ENCODE measurements at places on chromosomes 5 and 9.

GRCh38 chr5:170986598-170986997, 124.8 kb downstream of the RANBP17 start:
- DNase-seq: peak; percentile 14

- no peak for DNase-seq
Measured at GRCh38 chr5:168162464-168162863, 129.0 kb upstream of the WWC1 start.

- no peak for DNase-seq
Measured at GRCh38 chr5:151757233-151758140, 944 bp downstream of the ATOX1 start.

DNA sequence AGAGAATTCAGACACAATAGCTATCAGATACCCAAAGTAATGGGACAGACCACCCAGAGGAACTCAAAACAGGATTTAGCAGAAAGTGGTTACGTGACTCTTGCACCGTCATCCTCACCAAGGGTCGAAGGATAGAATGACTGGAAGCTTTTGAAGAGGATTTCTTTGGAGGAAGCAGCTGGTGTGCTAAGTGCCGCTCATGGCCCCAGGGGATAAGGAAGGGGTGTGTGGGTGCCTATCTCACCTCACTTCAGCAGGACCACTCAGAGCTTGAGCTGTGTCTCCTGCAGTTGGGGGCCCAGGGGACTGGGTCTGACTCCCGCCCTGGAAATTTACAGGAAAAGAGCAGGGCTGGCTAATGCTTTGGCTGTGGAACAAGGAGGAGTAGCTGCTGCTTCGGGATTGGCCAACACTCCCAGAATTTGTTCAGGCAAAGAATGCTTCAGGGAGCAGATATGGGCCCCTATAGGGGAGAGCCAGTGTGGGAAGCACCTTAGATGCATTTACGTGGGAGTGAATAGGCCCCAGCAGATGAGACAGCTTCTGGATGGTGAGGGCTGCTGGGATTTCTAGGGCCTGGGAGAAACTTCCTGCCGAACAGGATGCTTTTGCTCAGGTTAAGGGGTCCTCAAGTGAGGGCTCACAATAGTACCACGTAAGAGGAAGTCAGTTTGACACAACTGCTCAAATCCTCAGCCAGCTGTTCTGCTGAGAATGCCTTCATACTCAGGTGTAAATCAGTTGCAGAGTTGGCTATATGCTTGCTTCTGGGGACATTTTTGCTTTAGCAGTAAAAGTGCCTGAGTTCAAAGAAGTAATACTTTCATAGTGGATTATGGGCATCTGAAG, 29.1 kb upstream of the TOMM5 start:
- no peak for DNase-seq

DNA sequence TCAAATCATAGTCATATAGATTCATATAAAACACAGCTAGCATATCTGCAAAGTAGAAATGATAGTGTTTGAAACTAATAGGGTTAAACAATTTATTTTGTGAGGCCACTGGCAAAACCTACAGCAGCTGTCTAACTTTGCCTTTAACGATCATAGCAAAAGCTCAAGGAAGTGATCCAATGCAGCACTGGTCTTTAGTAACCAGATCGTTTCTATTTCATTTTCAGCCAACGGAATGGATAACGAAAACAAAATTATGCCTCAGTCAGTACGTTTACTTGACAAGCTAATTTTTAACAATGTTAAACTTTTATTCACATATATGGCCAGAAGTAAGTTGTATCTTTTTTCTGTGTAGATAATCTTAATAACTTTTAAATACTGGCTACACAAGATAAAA, 17.7 kb downstream of the MLLT3 start:
- peak; percentile 43 for DNase-seq

DNA sequence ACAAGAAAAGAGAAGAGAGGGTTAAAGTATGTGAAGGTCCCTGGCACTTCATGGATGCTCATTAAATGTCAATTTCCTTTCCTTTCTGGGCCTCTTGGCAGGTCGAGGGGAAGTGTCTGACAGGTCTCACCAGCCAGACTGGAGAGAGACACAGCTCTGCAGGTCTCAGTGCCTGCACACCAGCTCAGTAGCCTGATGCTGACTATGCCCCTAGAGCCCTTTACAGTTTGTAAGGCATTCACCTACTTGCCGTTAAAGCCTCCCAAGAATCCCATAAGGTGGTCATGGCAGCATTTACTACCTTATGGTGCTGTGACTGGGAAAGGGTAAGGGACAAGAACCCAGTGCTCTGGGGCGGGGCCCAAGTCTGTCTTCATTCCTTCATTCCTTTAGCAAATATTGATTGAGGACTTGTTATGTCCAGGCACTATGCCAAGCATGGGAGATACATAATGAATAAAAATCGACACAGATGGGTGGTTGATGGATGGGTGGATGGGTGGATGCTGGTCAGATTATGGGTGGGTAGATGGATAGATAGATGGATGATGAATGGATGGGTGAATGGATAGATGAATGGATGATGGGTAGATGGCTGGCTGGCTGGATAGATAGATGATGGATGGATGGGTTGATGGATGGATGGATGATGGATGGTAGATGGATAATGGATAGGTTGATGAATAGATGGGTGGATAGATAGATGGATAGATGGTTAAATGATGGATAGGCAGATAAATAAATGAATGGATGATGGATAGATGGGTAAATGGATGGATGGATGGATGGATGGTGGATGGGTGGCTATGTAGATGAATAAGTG, 21.3 kb upstream of the KIF12 start:
- no peak for DNase-seq

DNA sequence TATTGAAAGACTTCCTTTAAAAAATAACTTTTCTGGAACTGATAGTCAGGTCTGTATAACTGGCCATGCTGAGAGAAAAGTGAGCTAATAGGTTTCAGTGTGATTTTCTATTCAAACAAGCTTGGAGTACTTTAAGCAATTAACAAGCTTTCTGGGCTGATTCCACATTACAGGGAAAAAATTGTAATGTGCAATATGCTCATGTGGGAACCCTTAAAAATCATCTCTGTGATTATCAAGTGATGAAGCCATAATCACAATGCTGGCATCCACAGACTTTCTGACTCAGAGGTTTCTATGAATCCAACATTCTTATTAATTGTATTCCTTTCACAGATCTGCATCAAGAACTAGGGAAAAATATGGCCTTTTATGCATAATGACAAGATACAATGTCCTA, 212.2 kb upstream of the ACO1 start:
- DNase-seq: no peak

DNA sequence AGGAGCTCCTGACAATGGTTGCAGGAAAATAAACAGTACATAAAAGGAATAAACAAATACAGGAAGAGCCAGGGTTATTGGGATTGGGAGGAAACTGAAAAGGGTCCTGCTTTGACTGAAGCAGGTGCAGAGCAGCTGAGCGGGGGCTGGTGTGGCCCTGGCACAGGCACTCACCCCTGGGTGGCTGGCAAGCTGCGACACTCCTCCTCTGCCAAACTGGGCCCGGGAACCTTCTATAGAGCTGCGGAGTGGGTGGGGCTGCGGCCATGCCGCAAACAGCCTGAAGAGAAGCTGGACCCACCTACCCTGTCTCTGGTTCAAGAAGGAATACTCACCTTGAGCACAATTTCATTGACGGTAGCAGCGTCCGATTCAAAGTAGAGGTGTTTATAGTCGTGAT, 182.5 kb downstream of the GAPVD1 start:
- DNase-seq: no peak

DNA sequence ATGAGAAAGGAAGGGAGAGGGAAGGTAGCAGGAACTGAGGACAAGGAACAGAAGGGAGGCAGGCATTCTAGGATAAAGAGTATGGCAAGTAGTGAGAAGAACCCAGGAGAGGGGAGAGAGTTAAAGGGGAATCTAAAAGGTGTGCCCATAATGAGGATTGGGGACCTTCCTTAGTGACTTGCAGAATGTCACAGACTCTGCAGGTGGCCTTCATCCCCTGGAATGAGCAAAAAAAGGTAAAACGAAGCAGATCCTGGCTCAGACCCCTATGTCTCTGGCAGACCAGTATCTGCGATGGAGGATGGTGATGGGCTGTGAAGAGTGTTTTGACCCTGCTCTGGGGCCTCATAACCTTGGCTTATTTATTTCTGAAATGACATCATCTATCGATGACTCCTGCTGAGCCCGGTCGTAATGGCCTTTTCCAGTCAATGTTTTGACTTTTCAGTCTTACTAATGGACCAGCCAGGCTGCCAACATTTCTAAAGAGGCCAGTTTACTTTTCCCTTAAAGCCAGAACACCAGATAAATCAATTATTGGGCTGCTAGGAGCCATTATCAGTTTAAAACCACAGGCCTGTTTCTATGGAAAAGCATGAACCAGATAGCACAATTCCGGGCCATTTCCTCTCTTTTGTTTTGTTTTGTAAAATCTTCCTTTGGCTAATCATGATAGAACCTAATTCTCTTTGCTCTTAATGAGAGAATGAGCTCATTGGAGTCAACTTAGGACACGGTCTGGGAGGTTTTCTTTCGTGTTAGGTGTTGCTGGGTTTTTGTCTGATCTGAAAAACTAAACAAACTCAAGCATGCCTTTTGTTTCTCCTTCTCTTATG, 3.1 kb downstream of the TMOD1 start:
- DNase-seq: no peak

DNA sequence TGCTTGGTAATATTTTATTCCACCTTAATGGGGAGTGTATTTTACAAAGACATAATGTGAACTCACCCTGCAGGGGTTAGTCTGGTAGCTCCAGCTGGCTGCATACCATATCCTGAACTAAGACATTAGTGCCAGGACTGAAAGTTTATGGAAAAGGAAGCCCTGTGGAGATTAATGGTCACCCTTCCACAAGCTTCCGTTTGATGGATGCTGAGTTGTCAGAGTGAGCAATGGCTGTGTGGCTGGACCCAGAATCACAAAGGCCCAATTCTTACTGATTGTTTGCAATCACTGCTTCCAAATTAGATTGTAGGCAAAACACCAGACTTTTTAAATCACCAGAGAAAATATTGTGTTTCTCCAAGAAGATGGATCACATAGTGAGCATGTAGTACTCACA, 90.1 kb upstream of the TRPC7 start:
- DNase-seq: no peak

GRCh38 chr9:121283080-121283398, 15.1 kb downstream of the GSN start:
- DNase-seq: no peak

DNA sequence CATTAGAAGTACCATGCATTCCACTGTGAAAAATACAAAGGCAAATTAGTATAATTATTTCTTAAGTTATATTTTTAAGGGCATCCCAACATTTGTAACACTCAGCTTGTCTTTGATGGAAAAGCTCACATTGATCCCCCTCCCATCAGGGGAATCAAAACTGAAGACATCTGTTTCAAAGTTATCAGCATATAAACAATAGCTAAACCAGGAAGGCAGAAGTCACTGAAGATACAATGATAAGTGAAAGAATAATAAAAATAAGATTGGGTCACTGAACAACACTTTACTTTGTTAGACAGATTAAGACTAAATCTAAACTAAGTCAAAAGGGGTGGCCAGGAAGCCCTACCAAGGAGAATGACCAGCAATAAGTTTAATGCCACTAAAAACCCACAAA, 801.9 kb upstream of the ACO1 start:
- no peak for DNase-seq

- DNase-seq: no peak
Measured at GRCh38 chr5:40453689-40454088, 226.0 kb upstream of the PTGER4 start.

- no peak for DNase-seq
Measured at GRCh38 chr5:41748631-41749030, 121.6 kb downstream of the OXCT1 start.

DNA sequence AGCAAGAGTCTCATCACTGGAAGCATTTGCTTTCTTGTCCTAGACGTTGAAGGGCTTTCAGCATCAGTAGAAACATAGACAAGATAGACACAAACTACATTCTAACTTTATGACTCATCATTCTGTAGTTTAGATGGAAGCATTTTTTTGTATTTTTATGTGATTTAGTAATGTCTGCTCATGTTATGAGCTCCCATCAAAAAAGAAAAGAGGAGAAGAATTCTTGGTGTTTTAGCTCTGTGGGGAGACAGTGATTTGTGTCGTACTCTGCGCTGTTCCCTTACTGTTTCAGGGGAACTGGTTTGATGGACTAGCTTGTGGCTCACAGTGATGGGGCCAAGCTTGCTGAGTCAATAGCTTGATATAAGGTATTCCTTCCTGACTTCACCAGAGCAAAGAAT, 159.2 kb upstream of the WWC1 start:
- DNase-seq: peak; percentile 18

GRCh38 chr5:160341309-160341870, 29.0 kb upstream of the CCNJL start:
- DNase-seq: no peak

DNA sequence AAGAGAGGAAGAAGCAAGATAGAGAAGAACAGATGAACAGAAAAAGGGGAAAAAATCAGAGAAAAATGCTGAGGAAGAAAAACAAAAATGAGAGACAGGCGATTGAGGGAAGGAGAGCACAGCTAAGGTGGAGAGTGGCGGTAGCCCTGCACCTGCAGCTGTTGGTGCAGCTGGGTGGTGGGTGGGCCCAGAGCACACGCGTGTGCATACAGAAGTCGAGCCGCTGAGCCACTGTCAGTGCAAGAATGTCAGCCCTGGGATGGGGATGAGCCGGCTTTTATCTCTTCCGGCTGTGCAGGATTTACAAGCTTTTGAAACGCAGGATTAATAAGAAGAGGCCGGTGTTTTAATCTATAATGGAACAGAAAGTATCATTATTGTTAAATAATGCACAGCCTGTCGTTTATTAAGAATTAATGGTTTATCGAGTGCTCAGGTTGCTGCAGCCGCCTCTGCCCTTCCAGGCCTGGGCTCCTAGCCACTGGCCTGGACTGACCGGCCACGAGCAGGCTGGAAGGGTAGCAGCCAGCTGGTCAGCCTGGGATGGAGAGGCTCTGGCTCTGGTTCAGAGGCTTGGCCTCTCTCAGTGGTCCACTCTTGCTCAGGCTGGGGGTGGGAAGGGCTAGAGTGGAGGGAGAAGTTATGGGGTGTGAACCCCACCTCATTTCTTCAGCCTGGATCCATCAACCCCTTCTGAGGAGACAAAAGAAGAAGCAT, 68.7 kb downstream of the PCDH1 start:
- no peak for DNase-seq

DNA sequence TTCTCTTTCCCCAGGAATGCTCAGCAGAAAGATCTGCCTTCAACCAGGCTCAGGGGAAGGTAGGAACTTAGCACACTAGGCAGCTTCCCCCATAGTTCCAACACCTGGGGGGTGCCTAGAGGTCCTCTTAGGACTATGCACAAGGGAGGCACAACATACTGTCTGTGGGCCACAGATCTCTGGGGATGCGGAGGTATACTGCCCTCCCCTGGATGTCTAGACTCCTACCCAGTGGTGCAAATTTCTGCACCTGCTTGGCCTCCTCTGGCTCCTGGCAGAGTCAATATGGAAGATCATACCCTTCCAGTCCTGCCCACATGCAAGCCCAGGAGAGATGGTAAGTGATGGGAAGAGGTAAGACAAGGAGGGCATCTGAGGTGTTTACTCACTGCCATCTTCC, 247.5 kb upstream of the DAPK1 start:
- no peak for DNase-seq

DNA sequence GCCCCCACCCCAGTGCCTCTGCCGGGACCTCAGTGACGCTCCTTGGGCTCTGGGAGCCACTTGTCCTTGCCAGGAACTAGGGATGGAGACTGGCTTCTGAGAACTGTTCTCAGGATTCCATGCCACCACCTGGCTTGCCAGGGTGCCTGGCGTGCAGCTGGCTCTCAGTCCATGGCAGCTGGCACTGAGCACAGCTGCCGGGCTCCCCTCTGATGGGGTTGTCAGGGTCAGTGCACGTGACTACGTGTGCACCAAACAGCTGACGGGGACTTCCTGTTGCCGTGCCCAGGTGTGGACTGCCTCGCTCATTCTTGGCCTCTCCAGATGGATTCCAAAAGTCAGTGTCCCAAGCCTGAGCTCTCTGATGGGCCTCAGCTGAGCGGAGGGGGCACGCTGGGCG, 9.4 kb downstream of the KCNT1 start:
- no peak for DNase-seq
